IMR-90 (cell line): ENCODE measurements at places on chromosomes 3 and 15. TPM values are rescaled to one million over a fixed set of nuclear protein-coding genes. Genes with fewer than 3 reads are reported as not detected.

The FETUB gene
- total RNA-seq = not detected in 2 replicates

- DNase-seq = no peak
Observed at GRCh38 chr3:54237109-54237508, 114.8 kb downstream of the CACNA2D3 start.

- no peak for DNase-seq
Observed at GRCh38 chr3:181173227-181173626, 183.7 kb upstream of the DNAJC19 start.

GRCh38 chr15:29812384-29812694 is 9.9 kb downstream of the TJP1 start:
- peak; percentile 69 for DNase-seq

The IMPG2 gene
- total RNA-seq = 0.18 and 0.28 TPM in 2 replicates

The GOLGA8J gene
- total RNA-seq = under 0.01 TPM in 1 of 2 replicates, not detected in the other

- no peak for DNase-seq
Observed at GRCh38 chr15:65412556-65412955, 10.2 kb downstream of the IGDCC4 start.

DNA sequence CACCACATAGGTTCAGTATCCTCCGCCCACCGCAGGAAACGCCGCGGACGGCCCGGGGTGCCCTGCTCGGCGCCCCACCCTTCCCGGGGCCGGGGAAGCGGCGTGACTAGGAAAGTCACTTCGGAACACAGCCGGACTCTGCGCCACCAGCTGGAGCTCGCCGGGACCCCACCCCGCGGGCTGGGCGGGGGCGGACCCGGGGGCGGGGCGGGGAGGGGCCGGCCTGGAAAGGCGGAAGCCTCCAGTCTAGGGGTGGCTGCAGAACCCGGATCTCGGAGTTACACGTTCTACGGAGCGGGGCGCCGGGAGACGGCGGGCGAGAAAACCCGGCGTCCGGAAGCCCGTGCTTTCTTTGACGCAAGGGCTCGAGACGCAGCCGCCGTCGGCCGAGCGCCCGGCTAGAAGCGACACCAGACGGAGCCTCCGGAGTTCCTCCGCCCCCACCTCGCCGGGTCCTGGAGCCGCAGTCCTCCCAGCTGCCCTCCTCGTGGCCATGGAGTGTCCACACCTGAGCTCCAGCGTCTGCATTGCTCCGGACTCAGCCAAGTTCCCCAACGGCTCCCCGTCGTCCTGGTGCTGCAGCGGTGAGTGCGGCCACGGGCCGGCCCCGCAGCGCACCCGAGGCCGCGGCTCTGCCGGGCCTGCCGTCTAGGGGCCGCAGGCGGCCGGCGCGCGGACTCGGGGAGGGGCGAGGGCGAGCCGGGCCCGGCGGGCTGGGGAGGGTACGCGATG is at the start of gene USP3:
USP3 (plus strand) TSS at position 347 of the 732 bp plus-strand sequence; CDS start at position 494, 147 bp downstream.
- DNase-seq = peak; percentile 94

The CORO2B gene
- total RNA-seq = 9.3 and 9.7 TPM in 2 replicates

The CRYGS gene
- total RNA-seq = 0.36 and 0.56 TPM in 2 replicates

GRCh38 chr3:128605091-128606046 is 45.2 kb downstream of the RPN1 start:
- DNase-seq = no peak

DNA sequence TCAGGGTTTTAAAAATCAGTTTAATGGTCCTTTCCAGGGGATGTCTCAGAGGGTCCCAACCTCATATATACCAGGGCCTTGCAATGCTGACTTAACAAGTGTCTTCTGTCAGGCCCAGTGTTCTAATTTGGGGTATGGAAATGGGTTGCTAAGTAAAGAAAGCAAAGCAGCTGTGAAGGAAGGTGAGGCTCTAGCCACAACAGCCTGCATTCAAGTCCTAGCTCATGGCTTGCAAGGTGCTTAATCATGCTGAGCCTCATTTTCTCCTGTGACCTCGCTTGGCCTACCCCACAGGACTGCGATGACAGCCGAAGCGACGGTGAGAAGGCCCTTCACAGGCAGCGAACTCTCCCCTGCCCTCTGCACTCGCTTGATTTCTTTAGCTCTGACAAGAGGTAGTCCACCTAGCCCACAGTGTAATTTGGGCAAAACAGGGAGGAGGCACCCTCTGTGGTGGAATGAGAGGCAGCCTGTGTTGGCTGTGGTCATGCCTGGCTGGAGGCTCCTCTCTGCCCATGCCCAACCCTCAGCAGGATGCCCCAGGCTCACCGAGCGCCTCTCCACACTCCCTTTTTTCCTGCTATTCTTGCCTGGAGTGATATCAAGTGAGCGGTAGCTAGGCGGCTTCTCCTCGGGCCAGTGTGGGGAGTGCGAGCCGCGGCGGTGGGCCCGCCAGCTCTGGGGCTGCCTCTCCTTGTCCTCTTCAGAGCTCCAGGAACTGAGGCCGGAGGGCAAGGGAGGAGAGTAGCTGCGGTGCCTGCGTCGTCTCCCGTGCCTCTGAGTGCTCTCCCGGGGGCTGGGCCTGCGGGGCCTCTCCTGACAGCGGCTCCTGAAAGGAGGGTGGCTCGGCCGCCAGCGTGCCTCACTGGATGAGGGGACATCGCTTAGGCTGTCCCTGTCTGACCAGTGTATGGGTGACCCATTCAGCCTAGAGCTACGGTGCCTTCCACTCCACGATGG is 29.2 kb downstream of the ILDR1 start:
- DNase-seq = no peak

The CFAP92 gene
- not detected in 2 replicates for total RNA-seq

The COL8A1 gene
- 109 and 119 TPM in 2 replicates for total RNA-seq

The ACVR2B gene
- 1.3 and 1.4 TPM in 2 replicates for total RNA-seq

GRCh38 chr15:74333662-74334061 is 33.8 kb downstream of the CYP11A1 start:
- no peak for DNase-seq

- DNase-seq = no peak
Observed at GRCh38 chr3:40178012-40178594, 131.4 kb upstream of the EIF1B start.

The CCDC39 gene
- total RNA-seq = not detected in 2 replicates

- no peak for DNase-seq
Observed at GRCh38 chr3:151347432-151347831, 18.1 kb upstream of the P2RY13 start.

- DNase-seq = no peak
Observed at GRCh38 chr15:69531665-69532027, 79.0 kb downstream of the RPLP1 start.

The FYCO1 gene
- 16.1 and 20.1 TPM in 2 replicates for total RNA-seq

DNA sequence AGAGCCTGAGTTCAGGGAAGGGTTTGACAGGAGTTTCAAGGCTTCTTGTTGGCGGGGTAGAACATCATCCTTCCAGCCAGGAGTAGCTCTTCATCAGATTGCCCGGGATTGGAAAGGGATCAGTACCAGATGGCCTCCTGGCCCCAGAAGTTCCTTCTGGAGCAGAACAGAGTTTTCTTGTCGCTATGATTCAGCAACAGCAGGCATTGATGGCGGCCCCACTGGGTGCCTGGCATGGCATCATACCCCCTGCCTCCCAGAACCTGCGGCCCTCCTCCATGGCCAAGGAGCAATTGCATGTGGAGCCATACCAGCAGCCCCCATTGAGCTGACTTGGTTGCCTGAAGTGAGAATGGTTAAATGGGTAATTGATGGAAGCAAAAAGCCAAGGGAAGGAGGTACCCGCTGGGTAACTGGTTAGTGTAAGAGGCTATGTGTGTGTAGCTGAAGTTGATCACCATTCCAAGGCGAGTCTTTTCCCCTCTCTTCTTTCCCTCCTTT is 305.6 kb downstream of the PTPRG start:
- DNase-seq = no peak

The CACNA2D2 gene
- total RNA-seq = not detected in 2 replicates

DNA sequence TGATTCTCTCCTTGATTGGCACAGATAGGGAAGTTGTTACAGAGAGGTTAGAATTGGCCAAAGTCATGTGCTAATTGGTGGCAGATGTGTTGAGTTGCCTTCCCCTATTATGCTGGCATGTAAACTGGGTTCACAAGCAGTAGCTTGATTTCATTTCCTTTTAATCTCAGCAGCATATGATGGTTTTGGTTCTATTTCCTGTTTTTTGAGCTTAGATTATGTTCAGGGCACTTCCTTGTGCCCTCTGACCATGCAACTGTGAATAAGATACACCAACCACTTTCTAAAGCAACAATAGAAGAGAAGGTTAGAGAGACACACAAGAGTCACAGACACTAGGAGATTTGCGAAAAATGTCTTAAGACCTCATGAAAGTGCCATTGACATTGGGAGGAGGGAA is 16.5 kb downstream of the HPS3 start:
- no peak for DNase-seq

GRCh38 chr3:184757022-184757651 is 45.3 kb upstream of the MAGEF1 start:
- DNase-seq = peak; percentile 99

The SLC25A36 gene
- 70.3 and 76.7 TPM in 2 replicates for total RNA-seq

The ROBO1 gene
- 53.9 and 60.8 TPM in 2 replicates for total RNA-seq

DNA sequence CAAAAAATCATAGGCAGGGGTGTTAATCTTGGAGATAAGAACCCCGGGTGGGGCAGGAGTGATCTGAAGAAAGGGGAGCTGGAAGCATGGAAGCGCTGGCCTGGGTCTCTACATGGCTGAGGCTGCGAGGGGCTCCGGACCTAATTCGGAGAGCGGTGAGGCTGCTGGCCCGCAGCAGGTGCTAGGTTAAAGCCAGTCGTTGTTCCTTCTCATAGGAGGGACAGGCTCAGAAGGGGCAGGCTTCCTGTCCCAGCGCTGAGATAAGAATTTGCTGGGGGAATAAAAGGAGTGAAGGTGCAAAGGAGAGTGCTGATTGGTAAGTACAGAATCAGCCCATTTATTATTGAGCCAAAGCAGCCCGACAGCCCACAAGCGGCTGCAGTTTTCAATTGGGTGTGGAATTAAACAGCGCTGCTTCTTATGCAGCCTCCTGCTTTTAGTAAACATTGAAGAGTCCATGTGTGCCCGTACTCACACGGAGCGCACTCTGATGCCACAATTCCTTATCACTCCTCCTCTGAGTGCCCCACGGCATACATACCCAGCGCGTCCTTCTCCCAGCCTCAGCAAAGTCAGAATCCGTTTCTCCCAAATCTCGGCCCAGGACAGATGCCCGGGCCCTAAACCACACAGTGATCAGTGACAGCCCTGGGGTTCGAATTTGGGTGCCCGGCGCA is 17.1 kb downstream of the CHST13 start:
- no peak for DNase-seq

The PLSCR5 gene
- not detected in 2 replicates for total RNA-seq

DNA sequence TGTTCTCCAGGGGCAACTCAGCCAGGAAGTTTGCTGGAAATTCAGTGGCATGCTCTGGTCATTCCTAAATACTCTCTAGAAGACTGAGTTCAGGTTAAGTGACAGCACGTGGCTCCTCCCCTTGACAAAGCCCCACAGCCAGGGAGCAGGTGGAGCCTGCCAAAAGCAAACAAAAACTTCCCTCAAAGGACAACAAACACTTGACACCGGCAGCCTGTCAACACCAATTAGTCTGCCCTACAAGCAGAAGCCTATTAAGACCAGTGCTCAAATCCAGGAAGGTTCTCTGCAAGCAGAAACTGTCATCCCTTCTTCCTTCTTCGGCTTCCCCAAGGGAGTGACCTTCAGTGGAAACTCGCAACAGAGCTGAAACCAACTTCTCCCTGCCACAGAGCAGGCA is 5.0 kb downstream of the MEX3B start:
- DNase-seq = no peak

- DNase-seq = peak; percentile 16
Observed at GRCh38 chr3:148512648-148513047, 185.1 kb upstream of the AGTR1 start.

DNA sequence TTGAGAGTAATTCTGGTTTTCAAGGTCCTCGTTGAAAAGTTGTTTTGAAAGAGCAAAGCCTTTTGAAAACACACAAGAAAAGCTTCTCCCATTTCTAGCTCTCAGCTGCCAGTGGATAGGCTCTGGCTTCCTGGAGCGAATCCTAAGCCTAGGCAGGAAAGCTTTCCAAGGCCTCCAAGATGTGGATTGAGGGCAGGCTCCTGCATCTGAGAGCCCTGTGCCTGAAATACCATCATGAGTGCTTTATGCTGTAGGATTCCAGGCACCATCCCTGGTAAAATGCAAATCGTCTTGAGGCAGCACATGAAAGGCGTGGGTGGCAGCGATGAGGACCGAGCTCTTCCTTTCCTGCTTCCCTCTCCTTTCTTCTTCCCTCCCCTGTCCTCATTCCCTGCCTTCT is 60.7 kb upstream of the CORO2B start:
- DNase-seq = no peak

DNA sequence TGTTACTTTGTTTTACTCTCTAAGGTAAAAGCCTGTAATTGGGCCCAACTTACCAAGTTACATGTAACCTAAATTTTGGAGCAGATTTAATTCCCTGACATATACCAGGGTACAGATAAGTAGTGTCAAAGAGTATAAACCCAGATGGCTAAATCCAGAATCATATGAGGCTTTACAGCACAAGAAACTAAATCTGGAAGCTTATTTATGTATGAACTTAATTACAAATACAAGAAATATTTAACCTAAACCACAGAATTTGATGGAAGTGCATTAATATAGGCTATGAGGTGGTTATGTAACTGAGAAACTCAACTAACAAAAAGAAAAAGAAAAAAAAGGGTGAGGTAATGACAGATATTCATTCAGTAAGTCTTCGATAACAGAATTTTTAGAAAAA is 930.2 kb upstream of the ALCAM start:
- no peak for DNase-seq

GRCh38 chr15:98493966-98494511 is 154.3 kb upstream of the IGF1R start:
- DNase-seq = no peak

DNA sequence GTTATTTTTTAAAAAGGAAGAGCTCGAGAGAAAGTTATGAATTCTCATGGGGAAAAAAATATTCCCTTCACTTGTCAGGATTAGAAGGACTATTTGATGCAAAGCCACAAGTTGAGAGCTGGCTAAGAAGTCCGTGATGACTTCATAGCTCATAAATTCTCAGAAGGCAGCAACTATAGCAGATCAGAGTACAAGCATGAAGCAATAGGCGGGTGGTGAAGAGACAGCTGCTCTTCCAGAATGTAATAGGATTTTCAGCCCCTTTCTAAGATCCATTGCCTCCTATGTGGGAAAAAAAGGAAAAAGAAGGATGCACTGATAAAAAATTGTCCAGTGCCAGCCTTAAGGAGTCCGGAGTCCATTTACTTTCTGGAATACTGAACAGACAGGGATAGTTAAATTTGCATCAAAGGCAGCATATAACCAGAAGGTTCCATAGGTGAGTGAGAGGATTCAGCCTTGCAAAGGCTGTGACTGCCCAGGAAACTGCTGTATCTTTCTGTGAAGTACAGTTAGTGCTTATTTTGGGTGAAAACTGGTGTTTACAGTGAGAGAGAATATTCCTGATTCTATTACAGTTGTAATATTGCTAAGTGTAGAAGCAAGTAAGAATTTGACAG is 929.5 kb upstream of the ALCAM start:
- peak; percentile 53 for DNase-seq

DNA sequence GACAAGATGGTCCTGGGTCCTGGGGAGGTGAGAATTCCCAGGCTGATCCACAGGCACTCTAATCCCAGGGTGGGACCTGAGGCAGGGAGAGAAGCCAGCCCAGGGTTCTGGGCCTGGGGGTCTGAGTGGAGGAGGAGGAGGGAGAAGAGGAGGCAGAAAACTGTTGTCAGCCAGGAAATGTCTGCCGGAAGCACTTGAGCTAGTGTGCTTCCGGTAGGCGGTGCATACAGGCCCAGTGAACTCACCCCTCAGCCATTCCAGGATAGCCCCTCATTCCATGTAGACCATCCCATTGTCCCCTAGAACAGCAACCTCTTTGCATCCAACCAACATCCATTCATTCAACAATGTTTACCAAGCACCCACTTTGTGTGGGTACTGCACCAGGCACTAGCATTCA is 47.9 kb upstream of the LCTL start:
- no peak for DNase-seq

- no peak for DNase-seq
Observed at GRCh38 chr15:51561271-51561670, 61.3 kb downstream of the DMXL2 start.

The IFT57 gene
- 35.3 and 46.9 TPM in 2 replicates for total RNA-seq
